ENCODE measurements at places on chromosomes 12 and 14. TPM values are rescaled to one million over a fixed set of nuclear protein-coding genes. Genes with fewer than 3 reads are reported as not detected.

DNA sequence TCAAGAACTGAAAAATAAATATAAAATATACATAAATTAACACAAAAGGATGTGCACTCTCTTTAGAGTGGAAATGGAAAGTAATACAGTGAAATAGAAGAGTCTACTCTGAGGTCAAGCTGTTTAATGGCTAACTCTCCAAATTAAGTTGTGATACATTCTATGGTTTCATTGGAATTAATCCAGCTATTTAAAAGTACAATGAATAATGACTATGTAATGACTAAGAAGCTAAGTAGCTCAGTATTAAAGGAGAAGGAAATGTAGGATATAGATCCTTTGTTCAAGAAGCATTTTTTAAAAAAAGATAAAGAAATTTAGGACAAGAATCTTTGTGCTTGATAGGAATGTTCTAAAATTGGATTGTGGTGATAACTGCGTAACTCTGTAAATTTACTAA lies 85.3 kb downstream of the LRP6 start:
- no peak for DNase-seq

Gene AKAP6
- 14.0 TPM for polyA plus RNA-seq

DNA sequence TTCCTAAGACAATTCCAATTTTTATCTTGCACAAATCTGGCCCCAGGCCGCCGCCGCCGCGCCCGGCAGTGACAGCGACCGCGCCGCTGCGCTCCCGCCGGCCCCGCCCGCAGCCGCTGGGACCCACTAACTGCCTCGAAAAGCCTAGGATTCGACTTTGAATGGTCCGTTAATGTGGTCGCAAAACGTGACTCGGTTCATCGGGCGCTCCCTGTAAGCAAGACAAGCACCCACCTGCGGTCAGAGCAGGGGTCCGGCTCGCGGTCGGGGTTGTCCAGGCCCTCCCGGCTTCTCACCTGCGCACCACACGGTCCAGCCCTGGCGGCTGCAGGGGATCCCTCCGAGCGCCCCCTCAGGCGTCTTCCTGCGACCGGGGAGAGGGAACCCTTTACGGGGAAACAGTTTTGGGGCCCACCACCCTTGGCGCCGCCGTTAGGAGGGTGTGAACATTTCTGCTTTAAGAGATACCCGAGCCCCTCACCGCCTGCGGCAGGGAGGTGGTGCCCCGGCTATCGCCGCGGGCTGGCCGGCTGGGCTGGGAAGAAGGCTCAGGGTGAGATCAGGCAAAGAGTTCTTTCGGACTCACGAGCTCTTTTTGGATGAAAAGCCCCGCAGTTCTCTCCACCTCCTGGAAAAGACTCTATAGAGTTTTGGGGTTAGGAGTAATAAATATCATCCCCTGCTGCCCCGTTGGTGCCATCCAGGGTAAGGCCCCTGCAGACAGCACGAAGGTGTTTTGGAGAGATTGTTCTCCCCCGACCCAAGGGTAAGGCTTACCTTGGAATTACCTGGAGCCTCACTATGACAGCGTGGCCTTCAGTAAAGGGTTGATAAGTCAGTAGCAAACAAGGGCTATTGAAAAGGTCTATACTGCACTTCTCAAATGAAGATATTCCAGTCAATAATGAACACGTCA lies 13.6 kb upstream of the FOXJ2 start:
- DNase-seq: no peak

- DNase-seq: no peak
These were observed 37.8 kb upstream of the LRRC10 start for GRCh38 chr12:69648476-69648875.

Gene TESPA1
- 0.14 TPM for polyA plus RNA-seq

Gene GARIN6
- not detected for polyA plus RNA-seq

Gene NRL
- 1.5 TPM for polyA plus RNA-seq

- no peak for DNase-seq
These were observed 499.7 kb downstream of the EGLN3 start for GRCh38 chr14:33451211-33451610.

- no peak for DNase-seq
These were observed 66.3 kb downstream of the VRK1 start for GRCh38 chr14:96863327-96863985.

GRCh38 chr14:91770185-91770584 lies 38.3 kb upstream of the CATSPERB start:
- DNase-seq: no peak

Gene KRT83
- polyA plus RNA-seq: not detected

Gene STAC3
- polyA plus RNA-seq: 1.7 TPM

Gene HVCN1
- polyA plus RNA-seq: 15.4 TPM

GRCh38 chr12:57119294-57120085 lies 8.3 kb upstream of the STAT6 start:
- DNase-seq: no peak

GRCh38 chr12:66640691-66641460 lies 38.0 kb downstream of the GRIP1 start:
- DNase-seq: no peak

GRCh38 chr14:68079941-68080697 lies 260.5 kb downstream of the RAD51B start:
- DNase-seq: no peak

Gene ZNF605
- 2.0 TPM for polyA plus RNA-seq

GRCh38 chr12:46401662-46402061 lies 29.1 kb upstream of the SLC38A2 start:
- DNase-seq: peak; percentile 31

Gene P2RX2
- polyA plus RNA-seq: not detected

Gene WNT5B
- 2.4 TPM for polyA plus RNA-seq

DNA sequence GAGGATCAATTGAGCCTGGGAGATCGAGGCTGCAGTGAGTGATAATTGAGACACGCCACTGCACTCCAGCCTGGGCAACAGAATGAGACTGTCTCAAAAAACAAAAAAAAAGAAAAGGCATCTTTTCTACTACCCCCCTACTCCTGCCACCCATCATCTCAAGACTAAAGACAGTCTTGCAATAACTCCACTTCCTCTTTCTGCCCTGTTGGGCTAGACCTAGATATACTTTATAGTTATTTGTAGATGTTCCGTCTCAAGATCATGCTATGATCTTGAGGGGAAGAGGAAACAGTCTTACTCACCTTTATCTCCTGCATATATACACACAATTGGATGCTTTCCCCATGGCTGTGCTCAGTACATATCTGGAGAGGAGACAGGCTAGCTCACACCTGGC lies 12.1 kb upstream of the ESPL1 start:
- DNase-seq: no peak

DNA sequence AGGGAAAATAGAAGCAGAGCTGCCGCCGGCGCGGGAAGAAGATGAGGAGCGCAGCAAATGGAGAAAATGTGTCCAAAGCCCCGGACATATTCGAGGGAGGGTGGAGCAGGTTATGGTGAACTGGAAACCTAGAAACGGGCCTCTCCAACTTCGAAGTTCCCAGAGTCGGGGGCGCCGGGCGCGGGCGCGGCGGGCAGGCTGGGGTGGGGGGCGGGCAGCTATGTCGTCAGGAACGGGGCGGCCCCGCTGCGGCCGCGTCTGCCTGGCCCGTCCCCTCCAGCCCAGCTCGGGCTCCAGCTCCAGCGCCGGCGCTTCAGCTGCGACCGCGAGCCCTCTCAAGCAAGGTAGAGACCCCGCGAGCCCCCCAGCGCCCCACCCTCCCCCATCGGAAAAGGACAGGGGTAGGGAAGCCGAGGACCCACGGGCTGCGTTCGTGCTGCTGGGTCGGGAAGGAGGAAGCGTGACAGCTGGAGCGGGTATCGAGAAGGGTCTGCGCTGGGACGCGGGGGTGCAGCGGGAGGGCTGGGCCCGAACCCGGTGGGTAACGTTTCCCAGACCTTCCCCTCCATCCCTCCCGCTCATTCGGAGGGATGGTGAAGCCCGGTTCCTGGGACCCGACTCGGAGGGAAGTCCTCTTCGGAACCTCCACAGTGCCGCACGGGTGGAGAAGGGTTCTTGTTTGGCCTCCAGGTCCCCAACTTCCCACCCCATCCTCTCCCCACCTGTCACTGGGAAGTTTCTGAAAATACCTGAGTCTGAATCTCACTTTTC lies 1.0 kb downstream of the DGKA start:
- DNase-seq: peak; percentile 54

Gene OR4N2
- not detected for polyA plus RNA-seq

DNA sequence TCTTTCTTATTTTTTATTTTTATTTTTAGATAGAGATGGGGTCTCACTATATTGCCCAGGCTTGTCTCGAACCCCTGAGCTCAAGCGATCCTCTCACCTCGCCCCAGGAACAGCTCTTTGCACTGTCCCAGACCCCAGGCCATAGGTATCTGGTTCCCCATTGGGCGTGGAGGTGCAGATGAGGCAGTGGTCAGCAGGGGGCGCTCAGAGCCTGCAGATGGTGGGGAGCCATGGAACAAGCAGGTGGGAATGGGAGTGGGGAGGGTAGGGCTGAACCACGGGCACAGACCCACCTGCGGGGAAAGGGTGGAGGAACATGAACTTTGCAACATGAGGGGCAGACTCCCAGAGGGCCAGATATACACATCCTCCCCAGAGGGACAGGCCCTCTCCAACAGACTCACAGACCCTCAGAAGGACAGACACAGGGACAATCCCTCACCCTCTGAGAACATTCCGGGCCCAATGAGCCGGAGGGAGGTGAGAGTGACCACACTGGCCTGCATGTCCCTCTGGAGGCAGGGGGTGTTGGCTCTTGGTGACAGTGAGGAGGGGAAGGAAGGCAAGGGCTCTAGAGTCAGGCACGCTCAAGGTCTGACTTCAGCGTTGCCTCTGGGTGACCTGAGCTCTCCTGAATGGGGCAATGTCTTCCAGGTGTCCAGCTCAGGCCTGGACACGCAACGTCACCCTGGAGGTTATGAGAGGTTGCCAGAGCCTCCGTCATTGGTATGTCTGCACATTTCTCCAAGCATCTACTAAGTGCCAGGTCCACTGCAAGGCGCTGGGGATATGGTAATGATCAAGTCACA lies 34.9 kb downstream of the KRT80 start:
- peak; percentile 77 for DNase-seq

DNA sequence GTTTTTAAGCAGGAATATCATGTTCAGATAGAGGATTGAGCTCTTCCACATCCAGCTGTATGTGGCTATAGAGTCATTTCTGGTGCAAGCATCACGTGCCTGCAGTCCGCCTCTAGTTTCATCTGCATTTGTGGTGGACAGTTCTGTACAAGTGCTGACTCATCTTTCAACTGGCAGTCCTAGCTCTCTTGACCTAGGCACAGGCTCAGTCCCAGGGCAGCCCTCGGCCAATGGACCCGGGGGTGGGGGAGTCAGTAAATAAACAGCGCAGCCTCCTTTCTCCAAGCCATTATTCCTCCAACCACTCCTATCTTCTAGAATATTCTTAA lies 41.8 kb upstream of the FRMD6 start:
- DNase-seq: no peak

- DNase-seq: no peak
These were observed 18.0 kb downstream of the MFAP5 start for GRCh38 chr12:8644345-8645248.

GRCh38 chr12:90174198-90174510 lies 465.5 kb upstream of the ATP2B1 start:
- DNase-seq: no peak

Gene SLC38A2
- polyA plus RNA-seq: 65.3 TPM

DNA sequence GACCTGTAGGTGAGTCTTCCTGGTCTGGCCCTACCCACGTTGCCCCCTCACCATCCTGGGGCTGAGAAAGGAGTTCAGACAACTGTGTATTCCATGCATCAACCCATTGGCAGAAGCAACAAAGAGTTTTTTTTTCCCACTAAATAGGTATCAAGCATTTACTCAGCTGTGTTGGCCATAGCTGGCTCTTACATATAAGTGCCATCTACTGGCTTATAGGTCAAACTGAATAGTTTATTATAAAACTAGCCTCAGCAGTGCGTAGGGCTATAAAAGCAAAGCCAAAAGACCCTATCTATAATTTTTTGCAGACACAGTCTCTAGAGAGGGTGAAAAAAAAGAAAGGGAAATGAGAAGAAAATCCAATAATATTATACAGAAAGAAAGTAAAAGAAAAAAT lies 765.2 kb upstream of the MGAT4C start:
- DNase-seq: no peak

- no peak for DNase-seq
These were observed 39.7 kb downstream of the AMN start for GRCh38 chr14:102962111-102962627.

- DNase-seq: no peak
These were observed 21.1 kb upstream of the LRTM2 start for GRCh38 chr12:1799051-1799881.

Gene TTC9
- 0.84 TPM for polyA plus RNA-seq

DNA sequence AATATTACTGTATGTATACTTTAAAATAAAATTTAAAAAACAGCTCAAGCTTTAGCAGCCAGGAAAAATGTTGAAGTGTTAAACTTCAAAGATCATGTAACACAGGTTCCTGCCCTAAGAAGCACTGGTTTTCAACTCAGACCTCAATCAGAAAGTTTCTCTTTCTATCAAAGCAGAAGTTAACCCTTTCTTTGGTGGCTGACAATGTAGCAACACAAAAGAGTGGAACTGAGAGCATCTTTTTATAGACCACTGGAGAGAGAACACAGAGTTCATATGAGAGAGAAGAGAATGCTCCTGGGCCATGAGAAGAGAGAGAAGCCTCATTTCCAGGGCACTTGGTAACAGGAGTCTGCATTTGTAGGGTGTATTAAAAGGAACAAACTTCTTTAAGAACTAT lies 42.2 kb upstream of the KTN1 start:
- no peak for DNase-seq

GRCh38 chr12:120474616-120474960 lies 5.0 kb upstream of the SRSF9 start:
- DNase-seq: no peak

DNA sequence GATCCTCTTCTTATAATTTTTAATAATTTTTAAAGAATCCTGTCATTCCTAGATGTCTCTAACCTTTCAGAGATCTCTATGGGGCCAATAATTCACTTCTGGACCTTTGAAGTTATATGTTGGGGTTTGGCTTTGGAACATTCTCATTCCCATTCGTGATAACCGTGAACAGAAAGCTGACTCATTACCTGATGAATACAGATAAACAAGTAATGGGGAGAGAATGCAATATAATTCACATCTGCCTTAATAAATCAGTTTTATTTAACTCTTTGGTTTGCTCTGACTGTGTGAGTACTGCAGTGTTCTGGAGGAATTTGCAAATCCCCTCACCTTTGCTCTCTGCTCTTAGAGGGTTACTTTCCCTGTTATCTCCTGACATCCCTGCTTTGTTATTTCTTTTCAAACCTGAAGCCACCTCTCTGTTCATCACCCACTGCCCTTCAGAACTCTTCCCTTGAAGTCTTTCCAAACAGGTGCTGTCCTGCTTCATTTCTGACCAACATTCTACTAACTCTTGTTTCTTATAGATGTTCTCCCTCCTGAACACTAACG lies 79.6 kb upstream of the SLC38A2 start:
- no peak for DNase-seq

Gene FAIM2
- polyA plus RNA-seq: 15.0 TPM

Gene SPIC
- polyA plus RNA-seq: not detected

Data from heart right ventricle (tissue), 16 donors.